IMR-90 (cell line): ENCODE measurements at places on chromosomes 6 and 20. TPM values are rescaled to one million over a fixed set of nuclear protein-coding genes. Genes with fewer than 3 reads are reported as not detected.

Gene DLL1
- total RNA-seq = under 0.01 TPM in 2 replicates

DNA sequence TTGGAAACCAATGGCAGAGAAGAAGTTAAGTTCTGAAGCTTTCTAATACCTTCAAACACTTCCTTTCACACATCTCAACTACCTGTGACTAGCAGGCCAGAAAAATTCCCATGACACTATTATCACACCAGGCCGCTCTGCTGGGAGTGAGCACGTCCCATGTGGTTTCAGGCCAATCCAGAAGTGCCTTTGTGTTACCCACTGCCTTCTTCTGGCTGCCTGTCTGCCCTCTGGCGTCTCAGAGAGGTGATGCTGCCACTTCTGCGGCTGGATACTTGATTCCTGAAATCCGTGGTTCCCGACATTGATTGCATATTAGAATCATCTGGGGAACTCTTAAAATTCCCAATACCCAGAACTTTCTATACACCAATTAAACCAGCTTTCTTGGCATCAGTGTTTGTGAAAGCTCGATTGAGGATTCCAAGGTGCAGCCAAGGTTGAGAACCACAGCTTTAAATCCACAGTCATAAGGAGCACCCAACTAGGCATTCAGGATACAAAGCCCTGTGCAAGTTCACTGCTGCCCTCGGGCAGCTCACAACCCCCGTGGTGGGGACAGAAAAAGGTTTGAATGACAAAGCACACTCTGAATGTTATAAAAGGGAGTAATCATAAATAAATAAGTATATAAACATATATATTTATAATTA is 65.6 kb downstream of the STMND1 start:
- peak; percentile 15 for DNase-seq

GRCh38 chr6:15498640-15499039 is 164.2 kb downstream of the DTNBP1 start:
- no peak for DNase-seq

- DNase-seq = peak; percentile 40
These were observed 5.0 kb downstream of the BRD2 start for GRCh38 chr6:32973144-32974015.

DNA sequence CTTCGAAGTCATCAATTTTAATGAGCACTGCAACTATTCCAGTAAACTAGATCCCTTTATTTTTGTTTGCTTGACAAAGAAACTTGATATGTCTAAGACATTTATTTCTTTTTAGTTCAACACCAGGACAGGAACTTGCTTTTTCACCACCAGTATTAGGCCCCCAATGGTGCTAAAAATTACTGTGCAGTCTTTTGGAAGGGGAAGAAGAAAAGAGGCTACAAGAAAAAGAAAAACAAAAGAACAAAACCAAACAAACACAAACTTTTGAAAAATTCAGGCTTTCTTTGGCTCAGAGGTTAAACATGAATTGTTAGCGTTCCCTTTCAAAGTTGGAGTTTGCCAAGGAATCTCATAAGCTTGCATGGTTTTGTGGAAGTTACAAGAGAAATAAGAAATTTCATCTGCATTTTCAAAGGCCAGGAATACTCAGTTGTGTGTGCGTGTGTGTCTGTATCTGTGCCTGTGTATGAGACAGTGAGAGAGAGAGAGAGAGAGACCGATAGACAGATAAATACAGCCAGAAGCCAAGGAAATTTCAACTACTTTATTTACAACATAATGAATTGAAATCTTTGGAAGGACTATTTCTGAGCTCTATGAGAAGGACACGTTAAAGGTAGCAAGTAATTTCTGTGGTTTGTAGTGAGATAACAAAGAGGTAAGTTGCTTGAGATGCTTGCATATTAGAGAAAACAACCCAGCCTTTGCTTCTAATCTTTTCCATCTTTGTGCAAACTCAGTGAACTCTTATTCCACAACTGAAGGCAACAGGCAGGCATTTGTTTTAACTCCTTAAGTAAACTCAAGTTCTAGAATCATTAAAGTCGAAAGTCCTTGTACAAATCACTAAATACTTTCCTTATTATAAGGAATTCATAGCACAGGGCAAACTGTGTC is 171.0 kb upstream of the CITED2 start:
- no peak for DNase-seq

- peak; percentile 53 for DNase-seq
These were observed 168.0 kb downstream of the HDGFL1 start for GRCh38 chr6:22737331-22737730.
